ENCODE measurements at places on chromosomes 3 and 15.

GRCh38 chr3:55169608-55170072 lies 241.8 kb upstream of the LRTM1 start:
- DNase-seq = no peak

DNA sequence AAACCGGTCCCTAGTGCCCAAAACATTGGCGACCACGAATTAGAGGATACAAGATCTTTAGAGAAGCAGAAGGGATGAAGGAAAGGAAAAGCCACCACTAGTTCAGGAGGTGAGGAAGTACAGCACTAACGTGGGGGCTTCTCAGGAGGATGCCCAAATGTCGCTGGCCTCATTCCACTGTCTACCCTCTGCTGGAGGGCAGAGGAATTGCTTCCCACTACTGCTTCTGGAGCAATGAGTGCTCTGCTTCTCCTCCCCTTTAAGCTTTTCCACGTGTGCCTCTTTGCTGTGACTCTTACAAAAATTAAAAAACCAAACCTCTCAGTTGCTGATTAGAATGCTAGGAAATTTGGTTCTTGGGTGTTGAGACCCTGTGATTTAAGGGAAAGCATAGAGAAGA lies 281.3 kb downstream of the CLSTN2 start:
- DNase-seq = no peak

DNA sequence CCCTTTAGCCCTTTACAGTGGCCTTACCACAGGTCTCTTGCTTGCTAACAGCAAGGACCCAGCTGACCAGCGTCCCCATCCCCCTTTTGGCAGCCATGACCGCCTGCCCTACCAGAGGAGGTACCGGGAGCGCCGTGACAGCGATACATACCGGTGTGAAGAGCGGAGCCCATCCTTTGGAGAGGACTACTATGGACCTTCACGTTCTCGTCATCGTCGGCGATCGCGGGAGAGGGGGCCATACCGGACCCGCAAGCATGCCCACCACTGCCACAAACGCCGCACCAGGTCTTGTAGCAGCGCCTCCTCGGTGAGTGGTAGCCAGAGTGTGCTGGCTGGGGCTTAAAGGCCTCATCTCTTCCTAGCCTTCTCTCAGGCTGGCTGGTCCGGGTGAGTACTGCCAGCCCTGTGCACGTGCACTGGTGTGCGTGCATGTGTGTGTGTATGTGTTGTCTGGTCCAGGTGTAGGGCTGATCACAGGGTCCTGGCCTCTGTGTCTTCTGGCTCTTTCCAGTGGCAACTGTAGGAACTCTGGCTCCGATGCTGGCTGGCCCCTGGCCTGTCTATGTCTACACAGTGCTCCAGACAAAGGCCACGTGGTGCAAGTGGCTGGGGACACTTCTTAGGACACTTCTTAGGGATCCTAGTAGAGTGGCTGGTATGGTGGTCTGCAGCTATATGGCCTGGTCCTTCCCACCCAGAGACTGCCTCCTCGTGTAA lies 4.4 kb downstream of the CLK3 start:
- no peak for DNase-seq

GRCh38 chr15:63668601-63669000 lies 71.4 kb downstream of the FBXL22 start:
- DNase-seq = no peak

GRCh38 chr3:184765730-184766074 lies 46.3 kb upstream of the VPS8 start:
- no peak for DNase-seq

DNA sequence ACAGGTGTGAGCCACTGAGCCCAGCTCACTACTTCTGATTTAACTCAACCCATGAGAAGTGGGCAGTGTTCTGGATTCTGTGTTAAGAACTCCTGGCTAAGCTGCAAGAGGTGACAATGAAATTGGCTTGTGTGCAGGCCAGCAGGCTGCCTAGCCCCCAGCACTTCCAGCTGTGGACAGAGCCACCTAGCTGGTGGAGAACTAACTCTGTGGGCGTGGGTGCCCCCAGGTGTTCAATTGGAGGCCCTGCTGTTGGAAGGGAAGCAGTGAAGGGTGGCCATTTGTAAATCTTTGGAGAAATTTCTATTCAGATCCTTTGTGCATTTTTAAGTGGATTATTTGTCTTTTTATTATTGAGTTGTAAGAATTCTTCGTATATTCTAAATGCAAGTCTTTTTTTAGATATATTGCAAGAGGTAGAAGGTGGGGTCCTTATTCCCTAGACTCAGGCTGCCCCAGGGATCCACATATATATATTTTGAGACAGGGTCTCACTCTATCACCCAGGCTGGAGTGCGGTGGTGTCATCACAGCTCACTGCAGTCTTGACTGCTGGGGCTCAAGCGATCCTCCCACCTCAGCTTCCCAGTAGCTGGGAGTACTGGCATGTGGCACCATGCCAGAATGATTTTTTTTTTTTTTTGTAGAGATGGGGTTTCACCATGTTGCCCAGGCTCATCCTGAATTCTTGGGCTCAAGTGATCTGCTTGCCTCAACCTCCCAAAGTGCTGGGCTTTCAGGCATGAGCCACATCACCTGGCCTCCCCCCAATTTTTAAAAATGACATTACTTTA lies 7.2 kb upstream of the SCAMP5 start:
- DNase-seq = no peak

DNA sequence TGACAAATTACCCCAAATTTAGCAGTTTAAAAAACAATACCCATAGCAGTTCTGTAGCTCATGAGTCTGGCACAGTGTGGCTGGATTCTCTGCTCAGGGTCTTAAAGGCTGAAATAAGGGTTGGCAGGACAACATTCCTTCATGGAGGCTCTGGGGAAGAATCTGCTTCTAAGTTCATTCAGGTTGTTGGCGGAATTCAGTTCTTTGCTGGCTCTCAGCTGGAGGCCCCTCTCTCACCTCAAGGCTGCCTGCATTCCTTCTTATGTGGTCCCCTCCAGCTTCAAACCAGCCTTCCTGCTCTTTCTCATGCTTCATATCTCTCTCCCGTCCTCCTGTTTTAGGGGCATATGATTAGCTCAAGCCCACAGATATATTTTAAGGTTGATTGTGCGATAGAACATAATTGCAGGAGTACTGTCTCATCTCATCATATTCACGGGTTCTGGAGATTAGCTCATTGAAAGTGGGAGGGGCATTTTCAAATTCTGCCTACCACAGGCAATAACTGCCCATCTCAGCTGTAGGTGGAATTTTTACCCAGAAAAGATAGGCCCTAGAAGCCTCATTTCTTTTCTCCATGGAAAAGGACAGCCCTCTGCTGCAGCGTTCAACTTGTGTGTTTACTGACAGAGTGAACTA lies 5.6 kb upstream of the ZBTB47 start:
- no peak for DNase-seq

Measured in stimulated activated CD8-positive, alpha-beta memory T cell treated with anti-CD3 and anti-CD28 coated beads, Interleukin-7, amount 100 ng/mL, for 4 hours (primary cell).